ENCODE measurements at places on chromosomes 16 and 17.

DNA sequence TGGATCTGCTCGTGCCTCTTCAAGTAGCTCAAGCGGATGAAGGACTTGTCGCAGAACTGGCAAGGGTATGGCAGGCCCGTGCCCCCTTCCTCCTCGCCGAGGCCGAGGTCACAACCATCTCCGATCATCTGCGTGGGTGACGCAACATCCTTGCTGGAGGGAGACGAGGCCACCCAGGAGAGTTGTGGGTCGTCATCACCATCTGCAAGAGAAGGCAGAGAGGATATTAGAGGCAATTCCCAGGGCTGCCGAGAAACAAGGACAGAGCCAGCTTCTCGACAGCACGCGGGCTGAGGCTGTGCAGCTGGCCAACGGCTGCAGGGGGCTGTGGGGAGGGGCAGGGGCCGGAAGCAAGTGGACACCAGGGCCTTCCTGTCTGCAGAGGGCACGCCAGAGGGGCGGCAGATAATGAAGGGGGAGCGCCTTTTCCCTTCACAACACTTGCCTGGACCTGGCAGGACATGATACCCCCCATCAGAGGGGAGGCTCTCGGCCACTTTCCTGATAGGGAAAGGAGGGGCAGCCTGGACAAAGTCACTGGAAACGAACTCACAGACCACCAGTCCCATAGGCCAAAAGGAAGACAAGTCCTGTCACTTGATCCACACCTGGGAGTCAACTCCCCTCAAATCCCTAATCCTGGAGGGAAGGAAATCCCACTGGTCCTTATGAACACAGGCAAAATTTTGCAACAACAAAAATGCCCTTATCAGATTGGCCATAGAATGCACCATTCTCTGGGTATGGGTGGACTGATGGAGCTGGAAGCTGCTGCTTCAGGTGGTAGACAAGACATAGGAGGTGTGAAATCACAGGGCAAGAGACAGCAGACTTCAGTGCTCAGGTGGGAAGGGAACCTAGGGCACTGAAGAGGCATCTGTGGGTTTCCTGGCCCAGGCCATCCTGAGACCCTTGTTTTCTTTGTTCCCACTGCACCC is 217.0 kb downstream of the ZNF423 start:
- DNase-seq, result no peak

- DNase-seq, result no peak
These were observed 82.5 kb downstream of the RGS9 start for GRCh38 chr17:65219707-65220106.

DNA sequence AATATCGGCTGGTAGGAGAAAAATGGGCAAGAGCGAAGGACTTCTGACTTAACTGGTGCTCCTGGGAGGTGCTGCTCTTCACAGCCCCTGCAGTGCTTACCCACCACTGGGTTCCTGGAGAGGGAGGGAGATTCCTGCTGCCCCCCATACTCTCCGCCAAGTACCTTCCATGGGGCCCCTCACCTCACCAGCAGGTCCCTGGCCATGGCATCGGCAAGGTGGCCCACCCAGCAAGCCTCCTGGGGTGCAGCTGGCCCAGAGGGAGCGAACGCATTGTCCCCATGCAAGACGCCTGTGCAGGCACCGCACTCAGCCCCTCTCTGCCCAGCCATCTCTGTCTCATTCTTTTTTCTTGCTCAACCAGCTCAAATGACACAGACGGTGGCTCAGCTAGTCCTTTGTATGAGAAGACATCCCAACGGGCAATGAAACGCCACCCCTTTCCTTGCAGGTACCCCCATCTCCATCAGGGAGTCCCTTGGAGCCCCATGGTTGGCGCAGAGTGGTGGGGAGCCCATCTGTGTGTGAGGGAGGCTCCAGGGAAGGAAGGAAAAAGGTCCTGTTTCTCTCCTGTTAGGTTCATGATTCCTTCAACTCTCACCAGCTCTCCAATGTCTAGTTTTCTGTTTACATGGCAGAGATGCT is 9.6 kb upstream of the ALDH3A1 start:
- no peak for DNase-seq

GRCh38 chr16:56257666-56258342 is 66.5 kb downstream of the GNAO1 start:
- DNase-seq, result no peak

DNA sequence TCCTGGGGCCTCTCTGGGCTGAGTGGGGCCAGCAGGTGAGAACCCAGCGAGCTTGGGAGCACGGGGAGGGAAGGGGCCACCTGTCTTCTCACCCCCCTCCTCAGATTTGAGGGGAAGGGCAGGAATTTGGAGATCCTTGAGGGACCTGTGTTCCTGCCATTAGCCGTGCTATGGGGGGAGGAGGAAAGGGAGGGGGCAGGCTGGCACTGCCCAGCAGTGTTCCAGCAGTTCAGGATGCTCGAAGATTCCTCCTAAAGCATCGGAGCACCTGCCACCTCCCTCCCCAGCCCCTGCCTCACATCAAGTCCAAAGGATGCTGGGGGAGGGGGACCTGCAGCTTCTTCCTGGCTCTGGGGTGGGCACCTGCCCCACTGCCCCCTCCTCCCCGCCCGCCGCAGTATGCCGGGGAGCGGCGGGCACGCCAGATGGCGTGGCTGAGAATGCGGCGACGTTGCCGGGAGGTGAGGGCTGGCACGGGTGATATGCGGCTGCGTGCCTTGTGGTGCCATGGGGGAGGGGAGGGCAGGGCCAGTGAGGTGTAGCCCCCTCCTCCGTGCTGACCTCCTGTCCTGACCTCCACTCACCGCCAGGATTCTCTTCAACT is 4.7 kb upstream of the NEUROD2 start:
- no peak for DNase-seq

DNA sequence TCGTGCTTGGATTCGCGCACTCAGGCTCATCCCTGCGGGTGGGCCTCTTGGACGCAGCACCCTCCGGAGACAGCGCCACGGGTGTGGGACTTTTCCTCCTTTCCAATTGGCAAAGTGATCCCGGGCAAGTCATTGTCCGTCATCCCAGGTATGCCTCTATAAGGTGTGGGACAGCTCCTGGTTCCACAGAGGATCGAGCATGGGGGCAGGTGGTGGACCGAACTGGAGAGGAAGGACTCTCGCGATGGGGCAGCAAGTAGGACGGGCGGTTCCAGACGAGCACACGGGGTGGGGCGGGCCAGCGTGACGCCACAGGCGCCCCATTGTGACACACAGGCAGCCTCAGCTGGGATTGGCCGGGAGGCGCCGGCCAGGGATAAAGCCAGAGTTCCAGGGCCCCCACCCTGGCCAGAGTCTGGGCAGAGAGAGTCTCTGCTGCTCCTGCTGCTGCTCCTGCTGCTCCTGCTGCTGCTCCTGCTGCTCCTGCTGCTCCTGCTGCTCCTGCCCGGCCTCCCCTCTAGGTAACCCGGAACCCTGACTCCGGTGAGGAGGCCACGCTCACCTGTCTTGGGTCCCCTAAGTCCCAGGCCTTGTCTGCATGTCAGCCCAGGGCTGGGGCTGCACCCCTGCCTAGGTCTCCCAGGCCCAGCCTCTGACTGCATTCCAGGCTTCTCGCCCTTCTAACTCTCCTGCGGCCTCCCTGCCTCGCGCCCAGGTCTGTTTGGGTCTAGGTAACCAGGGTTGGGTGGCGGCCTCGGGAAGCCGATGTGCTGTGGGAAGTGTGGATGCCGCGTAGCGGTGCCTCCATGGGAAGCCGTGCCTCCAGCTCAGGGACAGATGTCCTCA is 38.5 kb upstream of the SLC47A1 start:
- DNase-seq, result no peak

DNA sequence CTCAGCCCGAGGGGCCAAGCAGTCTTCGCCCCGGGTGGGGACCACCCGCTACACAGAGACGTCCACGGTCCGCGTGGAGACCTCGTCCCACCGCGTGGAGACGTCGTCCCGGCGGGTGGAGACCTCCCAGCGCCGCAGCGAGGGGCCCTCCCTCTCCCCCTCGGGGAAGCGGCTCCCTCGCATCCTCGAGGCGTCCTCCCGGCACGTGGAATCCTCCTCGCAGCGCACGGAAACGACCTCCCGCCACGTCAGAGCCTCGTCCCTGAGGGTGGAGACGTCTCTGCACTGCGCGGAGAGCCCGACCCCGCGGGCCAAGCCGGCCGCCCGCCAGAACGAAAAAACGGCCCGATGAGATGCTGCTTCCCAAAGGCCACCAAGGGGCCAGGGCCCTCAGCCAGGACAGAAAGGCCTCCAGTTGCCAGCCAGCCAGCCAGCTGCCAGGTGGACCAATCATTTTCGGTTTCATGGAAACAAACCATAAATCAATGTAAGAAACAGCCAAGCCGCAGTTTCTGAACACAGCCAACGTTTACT is 424 bp downstream of the C17orf100 start:
- DNase-seq, result peak; percentile 40

- DNase-seq, result no peak
These were observed 1373.3 kb upstream of the GOT2 start for GRCh38 chr16:60107437-60107836.

- no peak for DNase-seq
These were observed 92.8 kb downstream of the HS3ST3A1 start for GRCh38 chr17:13508896-13509295.

DNA sequence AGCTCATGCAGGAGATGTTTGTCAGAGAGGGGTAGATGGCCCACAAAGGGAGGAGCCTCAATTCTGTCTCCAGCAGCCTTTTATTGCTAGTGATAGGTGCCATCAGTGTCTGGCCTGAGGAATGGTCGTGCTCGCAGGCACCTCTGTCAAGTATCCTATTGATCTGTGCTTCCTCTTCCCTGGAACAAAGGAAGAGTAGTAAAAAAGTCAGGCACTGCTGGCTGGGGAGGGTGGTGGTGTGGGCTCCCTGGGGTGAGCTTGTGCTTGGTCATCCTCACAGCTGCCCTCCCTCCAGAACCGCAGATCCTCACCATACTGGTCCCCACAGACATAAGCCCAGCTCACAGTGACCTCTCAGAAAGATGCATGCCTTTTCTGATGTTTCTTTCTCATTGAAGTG is 15.0 kb upstream of the SALL1 start:
- DNase-seq, result no peak

DNA sequence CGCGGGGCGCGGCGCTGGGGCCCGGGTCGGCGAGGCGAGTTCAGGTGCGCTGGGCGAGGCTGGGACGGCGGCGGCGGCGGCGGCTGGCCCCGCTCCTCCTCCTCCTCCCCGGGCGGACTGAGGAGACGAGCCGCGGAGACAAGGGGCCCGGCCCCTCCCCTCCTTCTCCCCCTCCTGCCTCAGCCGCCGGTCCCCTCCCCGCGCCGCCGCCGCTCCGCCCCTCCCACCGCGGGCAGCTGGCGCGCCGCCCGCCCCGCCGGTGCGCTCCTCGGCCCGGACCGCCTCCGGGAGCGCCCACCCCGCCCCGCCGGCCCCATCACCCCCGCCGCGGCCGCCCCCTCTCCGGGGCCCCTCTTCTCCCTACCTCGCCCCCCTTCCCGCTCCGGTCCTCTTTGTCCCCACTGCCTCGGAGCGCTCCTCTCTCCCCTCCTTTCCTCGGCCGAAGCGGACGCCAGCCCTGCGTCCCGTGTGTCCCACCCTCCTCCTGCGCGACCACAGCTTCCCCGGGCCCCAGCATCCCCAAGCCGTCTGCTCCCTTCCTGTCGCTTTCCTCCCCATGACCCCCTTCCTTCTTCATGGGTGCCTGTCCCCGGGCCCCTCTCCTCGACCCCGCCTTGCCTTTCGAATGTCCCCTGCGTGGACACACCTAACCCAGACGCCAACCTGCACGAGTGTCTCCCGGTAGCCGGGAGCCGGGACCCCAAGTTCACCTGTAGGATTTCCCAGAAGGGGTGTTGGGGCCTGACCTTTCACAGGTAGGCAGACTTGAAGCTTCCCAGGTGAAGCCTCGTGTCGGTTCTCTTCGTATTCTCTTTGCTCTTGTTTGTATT is at the start of gene TOX3:
TSS of gene TOX3 (minus strand) at position 140 of the 830 bp plus-strand sequence. CDS start 420 bp downstream, outside the sequence.
- no peak for DNase-seq

DNA sequence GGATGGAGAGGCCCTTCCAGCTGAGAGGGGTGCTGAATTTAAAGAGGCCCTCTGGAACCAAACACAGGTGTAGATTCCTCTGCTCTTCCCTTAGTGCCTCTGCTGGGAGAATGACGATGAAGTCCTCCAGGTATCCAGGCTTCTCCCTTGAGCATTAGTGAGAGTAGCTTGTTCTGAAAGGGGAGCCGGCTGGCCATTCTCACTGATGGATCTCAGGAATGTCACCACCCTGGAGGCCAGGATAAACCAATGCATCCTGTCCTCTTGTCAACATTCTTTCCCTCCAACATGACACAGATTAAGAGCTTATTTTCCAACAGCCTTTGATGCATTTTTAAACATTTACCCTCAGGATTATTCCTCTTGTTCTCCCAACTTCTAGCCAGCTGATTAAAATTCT is 325.5 kb downstream of the CA10 start:
- DNase-seq, result no peak

DNA sequence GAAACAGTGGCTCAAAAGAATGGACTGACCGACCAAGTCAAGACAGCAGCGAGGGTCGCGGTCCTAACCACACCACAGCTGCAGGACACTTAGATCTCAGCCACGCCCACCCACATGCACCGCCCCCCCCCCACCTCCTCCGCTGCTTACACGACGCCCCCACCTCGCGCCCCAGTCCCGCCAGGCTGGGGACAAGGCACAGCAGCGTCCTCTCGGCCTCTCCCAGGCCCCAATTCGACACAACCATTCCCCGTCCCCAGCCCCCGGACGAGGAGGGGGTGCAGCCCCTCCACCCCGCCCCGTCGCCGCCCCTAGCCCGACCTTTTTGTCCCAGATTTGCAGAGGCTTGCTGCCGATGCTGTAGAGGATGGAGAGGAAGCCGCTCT is 477 bp downstream of the CFAP20 start:
- peak; percentile 29 for DNase-seq

GRCh38 chr16:22890976-22891375 is 77.0 kb downstream of the HS3ST2 start:
- no peak for DNase-seq

- no peak for DNase-seq
These were observed 26.9 kb upstream of the CDH1 start for GRCh38 chr16:68710211-68710610.

GRCh38 chr17:64420143-64420670 is 28.7 kb upstream of the MILR1 start:
- DNase-seq, result no peak

DNA sequence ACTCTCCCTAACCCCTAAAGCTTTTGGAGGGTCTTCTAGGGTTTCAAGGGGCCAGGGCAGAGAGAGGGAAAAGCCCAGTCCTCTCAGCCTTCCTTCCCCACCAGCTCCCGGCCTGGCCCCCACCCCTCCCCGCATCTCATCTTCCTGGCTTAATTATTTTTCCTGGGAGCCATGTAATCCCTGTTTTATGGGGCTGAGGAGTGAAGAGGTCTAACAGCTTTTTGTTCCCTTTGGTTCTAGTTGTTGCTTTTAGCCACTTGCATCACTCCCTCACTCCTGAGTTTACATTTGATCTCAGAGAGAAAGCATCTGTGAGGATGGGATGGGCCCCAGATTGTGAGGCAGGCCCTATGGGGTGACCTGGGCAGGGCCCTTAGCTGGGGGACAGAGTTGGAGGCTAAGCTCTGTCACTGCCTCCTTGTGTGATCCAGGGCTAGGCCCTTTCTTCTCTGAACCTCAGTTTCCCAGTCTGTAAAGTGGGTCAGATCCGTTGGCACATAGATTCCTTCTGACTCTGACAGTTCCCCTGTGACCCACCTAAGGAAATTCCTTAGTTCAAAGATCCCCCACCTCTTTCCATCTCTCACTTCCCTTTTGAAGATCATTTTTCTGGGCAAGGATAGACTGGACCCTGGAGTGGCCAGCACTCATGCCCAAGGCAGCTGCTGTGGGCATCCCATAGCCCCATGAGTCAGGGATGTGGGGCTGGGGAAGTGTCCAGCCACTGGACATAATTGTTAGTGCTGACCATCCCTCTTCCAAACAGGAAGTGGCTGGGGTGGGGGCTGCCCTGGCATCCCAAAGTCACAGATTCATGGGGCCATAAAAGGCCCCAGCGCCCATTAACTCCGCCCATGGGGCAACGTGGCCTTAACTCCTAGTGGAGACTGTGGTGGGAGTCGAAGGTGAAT is 20.1 kb downstream of the UNC119 start:
- no peak for DNase-seq

GRCh38 chr17:39903158-39903884 is 15.1 kb downstream of the GSDMB start:
- no peak for DNase-seq

Measured in activated naive CD8-positive, alpha-beta T cell treated with anti-CD3 and anti-CD28 coated beads for 36 hours (primary cell).